ENCODE measurements at places on chromosomes 5 and 9.

- DNase-seq: no peak
Measured at GRCh38 chr9:109335121-109335520, 14.3 kb upstream of the EPB41L4B start.

GRCh38 chr5:134609232-134609851 lies 23.3 kb downstream of the SAR1B start:
- DNase-seq: no peak

DNA sequence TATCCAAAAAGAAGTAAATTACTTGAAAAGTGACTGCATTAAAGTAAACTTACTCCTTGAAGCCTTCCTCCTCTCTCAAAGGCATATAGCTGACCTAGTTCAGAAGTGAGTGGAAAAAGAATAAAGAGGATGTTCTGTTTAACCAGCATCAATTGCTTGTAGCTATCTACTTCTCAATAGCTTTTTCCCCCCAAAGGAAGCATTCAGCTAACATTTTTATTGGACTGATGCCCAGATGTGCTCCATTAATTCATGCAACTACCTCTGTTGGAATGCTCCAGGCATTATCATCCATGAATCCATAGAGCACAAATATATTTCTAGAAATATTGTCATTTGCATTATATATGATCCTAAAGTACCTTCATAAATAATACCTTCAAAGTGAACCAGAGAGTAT lies 132.8 kb downstream of the RASEF start:
- no peak for DNase-seq

- no peak for DNase-seq
Measured at GRCh38 chr5:151493665-151494064, 46.3 kb downstream of the SLC36A1 start.

GRCh38 chr5:7857926-7858632 lies 7.1 kb upstream of the CFAP90 start:
- DNase-seq: no peak

DNA sequence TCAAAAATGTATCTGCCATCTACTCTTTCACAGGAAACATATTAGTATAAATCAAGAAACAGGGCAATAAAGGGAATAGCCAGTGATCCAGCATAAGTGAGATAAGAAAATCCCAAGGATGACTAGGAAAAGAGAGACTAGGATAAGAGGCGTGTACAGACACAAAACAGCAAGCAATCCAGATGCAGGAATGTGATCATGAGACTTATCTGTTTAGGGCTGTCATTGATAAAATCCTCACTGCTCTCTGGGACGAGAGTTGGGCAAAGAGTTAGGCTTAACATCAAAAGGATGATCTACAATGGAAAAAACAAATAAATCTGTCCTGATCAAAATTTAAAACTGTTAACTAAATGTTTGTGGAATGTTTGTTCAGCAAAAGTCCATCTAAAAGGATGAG lies 1156.8 kb upstream of the C9orf72 start:
- DNase-seq: no peak

- no peak for DNase-seq
Measured at GRCh38 chr5:105877592-105877991, 1793.1 kb downstream of the EFNA5 start.

DNA sequence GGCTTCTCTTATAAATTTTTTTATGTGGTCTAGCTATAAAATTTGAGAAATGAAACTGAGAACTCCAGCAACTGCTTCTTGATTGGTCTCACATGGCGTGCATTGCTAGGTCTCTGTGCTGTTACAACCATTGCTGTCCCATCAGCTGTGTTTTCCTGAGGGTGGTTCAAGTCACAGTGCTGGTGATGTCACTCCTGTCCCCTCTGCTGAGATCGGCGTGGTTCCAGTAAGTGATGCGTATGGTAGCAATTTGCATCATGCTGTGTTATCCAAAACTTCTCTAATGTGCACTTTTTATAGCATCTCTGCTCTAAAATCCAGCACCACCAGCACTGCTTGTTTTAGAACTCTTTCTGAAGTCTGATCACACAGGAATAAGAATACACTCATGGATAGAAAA lies 112.6 kb upstream of the ZNF608 start:
- no peak for DNase-seq

- no peak for DNase-seq
Measured at GRCh38 chr5:7325975-7326913, 69.7 kb upstream of the ADCY2 start.

DNA sequence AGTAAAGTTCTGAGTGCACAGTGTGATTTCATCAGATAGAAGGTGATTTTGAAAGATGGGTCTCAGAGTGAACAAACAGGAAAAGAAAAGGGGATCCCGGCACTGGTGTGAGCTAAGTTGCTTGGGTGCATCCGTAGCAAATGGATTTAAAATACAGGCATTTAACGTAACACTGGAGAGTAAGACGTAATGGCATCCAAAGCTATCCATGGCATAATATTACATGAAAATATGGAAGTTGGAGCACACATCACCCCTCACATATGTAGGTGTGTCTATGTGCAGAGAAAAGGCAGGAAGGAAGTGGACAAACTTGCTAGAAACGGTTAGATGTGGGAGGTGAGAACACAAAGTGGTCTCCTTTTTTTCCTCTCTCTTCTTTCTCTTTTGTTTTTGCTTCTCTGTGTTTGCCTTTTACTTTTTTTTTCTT lies 38.2 kb upstream of the SEMA4D start:
- no peak for DNase-seq

DNA sequence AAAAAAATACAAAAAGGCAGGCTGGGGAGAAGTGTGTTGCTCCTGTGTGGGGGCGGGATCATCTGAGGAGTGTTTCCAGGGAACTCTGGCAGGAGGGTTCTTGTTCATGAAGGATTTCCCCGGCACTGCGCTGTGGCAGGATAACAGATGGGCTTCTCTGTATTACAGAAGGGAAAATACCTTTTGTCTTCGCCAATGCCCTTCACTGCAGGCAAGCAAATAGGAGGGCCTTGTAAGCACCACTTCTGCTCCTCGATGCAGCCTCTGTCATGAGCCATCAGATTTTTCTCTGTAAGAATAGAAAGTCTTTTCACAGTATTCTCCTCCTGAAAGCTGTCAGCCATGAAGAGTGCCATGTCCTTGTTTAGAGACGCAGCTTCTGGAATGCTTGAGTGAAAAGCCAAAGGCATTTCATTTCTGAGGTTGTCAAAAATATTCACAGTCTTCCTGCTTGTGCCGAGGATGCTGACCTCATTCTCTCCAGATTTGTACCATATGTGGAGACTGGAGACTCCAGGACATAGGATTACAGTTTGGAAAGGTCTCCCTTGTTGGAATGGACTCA lies 294.0 kb downstream of the YTHDC2 start:
- DNase-seq: no peak

DNA sequence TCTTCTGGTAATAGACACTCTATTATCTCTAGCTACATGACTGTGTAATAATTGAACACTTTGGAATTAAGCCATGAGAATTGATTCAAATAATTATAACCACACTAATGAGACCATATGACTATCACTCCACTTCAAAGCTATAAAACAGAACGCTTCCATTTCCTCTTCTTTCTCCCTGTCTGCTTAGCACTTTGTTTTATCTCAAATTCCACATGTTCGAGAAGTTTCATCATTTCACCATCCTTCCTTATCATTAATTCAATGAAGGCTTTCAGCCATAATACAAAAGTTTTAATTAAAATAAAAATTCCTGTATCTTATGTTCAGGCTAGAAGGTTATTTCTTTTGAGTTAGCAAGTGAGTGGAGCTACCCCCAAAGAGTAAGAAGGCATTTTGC lies 7.4 kb upstream of the DCTN4 start:
- no peak for DNase-seq

DNA sequence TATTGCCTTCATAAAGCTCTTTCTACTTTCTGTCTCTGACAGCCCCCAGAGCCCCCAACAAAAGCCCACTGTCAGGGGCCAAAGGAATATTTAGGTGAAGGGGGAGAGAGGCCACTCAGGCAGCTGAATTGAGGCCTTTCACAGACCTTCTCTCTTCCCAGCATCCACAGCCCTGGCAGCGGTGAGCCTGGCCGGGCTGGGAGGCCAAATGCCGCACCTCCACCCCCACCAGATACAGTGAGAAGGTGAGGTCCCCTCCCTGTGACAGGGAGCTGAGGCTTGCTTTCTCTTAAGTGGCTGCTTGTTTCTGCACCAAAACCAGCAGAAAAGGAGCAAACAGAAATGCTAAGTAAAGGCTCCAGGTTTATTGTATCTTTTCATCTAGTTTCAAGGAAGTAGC lies 168.1 kb downstream of the ROR2 start:
- DNase-seq: no peak

DNA sequence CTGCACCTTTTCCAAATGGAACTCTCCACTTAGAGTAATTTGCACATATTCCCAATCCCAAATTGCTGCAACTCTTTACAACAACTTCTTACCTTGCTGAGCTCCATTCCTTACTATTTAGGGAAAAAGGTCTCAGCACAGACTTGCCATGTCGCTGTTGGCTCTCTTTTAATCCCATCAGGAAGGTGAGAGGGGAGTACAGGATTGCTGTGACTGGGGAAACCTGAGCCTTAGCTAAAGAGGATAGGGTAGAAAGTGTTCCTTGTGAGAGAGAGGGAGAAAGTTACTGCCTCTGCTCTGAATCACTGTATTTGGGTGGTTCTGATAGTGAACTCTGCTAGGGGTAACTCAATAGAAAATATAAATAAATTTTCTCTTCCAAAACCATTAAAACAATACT lies 43.7 kb upstream of the GABRA1 start:
- DNase-seq: no peak

GRCh38 chr5:138463419-138464007 lies 1.8 kb upstream of the EGR1 start:
- no peak for DNase-seq

- peak; percentile 28 for DNase-seq
Measured at GRCh38 chr9:136769710-136770191, 5.4 kb upstream of the LCN15 start.

DNA sequence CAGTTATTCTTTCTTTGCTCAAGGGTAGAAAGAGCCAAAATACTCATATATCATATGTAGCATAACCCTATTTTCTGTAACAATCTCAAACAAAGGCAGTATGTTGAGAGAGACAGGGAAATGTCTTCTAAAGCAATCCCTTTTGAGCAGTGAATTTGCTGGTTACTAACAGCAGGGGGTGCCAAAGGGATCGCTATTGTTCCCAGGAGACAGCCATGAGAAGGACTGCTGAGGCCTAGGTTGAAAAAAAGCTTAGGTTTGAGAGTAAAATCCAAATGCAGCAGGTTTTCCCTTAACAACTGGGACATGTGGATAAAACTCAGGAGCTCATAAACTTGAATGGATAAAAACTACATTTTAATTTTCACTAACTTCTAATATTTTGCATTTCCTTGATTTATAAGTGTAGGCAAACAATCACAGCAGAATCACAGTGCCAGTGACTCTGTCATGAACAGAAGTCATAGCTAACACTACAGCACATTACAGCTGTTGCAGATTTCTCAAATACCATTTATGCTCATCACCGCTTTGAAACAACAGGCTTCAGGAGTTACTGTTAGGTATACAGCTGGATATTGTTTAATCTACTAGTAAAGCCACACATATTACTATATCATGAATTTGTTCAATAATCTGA lies 148.4 kb downstream of the MAPKAP1 start:
- DNase-seq: peak; percentile 23

- no peak for DNase-seq
Measured at GRCh38 chr9:127448112-127448805, 2.9 kb downstream of the RPL12 start.

DNA sequence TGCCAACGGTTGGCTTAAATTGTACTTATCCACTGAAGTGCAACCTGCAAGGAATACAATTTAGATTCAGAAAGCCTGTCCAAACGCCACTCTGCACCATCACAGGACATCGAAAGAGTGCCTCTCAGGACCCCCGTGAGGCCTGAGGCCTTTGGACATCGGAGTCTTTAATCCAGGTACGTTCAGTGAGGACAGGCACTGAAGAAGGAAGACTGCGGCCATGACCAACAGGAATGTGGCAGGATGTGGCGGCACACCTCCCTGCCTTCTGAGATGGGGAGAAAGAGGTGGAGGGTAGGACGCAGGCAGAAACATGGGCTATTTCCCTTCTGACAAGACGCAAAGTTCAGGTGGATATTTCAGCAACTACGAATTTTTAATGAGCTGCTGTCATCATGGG lies 205.8 kb downstream of the FANCC start:
- DNase-seq: no peak

DNA sequence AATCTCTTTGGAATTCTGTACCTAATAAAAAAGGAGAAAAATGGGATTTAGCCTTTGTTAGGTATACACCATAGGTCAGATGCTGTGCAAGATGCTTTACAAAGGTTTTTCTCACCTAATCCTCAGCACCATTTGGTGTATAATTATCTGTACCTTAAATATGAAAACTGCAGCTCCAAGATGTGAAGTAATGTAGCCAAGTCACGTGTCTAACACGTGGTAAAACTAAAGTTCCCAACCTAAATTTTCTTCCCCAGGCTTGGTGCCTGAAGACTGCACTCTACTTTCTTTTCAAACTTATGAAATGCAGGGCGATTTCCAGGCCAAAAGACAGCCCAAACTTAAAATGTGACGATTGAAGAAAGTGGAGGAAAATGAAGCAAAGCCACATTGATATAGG lies 125.8 kb downstream of the CDH6 start:
- DNase-seq: no peak

GRCh38 chr9:101465326-101465915 lies 29.8 kb upstream of the ALDOB start:
- DNase-seq: no peak

GRCh38 chr9:123353041-123353440 lies 3.0 kb upstream of the CRB2 start:
- DNase-seq: no peak

DNA sequence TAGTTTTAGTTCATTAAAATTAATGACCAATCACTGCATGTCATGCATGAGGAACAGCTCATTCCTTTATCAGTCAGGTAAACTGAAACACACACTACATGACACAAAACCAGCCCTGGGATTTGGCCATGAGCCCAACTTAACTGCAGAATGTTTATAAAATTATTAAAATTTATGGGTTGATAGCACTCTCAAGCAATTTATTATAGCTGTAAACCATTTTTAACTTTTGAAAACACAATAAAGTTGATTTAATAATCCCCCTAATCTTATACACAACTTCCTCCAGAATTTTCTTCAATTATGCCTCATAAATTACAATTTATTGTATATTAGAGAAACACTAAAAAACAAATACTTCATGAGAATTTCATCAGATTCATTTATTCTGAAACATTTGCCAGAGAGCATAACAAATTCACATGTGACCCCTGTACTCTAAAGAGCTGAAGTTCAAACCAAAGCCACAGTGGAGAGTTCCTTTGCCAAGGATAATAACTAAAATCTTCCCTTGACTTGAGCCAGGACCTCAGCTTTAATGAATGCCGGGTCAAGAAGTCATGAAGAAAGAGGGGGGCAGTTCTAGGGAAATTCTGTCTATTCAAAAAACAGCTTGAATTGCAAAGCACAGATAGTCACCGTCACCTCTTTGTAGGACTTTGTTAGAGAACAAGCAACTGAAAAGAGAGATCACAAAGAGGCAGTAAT lies 763.7 kb upstream of the GRAMD2B start:
- no peak for DNase-seq

- no peak for DNase-seq
Measured at GRCh38 chr9:77271023-77271690, 93.8 kb downstream of the VPS13A start.

GRCh38 chr9:3023449-3023848 lies 179.6 kb upstream of the PUM3 start:
- DNase-seq: no peak

GRCh38 chr5:107388141-107388861 lies 282.4 kb downstream of the EFNA5 start:
- no peak for DNase-seq

- no peak for DNase-seq
Measured at GRCh38 chr9:83625178-83625577, 2.2 kb downstream of the IDNK start.

All from activated T-helper 9 cell treated with anti-CD3 and anti-CD28 coated beads, Interleukin-2, amount 50 U/mL, for 16 hours (primary cell).